ENCODE measurements at places on chromosomes 1 and 21.
A peak's percentile ranks its signal among the peaks of the same experiment; 100 is the strongest.

- DNase-seq = peak; percentile 21
Measured at GRCh38 chr1:76336931-76337371, 262.4 kb downstream of the ST6GALNAC3 start.

DNA sequence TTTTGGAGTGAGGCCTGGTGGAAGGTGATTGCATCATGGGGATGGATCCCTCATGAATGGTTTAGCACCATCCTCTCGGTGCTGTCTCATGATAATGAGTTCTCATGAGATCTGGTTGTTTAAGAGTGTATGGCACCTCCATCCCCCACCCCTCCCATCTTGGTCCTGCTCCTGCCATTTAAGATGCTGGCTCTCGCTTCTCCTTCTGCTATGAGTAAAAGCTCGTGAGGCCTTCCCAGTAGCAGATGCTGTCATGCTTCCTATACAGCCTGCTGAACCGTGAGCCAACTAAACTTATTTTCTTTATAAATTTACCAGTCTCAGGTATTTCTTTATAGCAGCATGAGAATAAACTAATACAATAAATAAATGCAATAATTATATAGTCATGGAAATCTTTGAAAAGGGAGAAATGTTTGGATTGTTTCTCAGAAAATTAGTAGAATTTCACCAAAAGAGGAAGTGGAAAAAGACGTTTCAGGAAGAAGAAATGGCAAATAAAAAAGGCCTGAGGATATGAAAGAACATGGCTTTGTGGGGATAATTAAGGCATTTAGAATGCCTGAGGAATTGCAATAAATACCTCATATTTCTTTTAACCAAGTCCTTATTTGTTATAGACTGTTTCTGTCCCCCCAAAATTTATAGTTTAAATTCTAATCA lies 451.2 kb upstream of the ADGRL4 start:
- no peak for DNase-seq

DNA sequence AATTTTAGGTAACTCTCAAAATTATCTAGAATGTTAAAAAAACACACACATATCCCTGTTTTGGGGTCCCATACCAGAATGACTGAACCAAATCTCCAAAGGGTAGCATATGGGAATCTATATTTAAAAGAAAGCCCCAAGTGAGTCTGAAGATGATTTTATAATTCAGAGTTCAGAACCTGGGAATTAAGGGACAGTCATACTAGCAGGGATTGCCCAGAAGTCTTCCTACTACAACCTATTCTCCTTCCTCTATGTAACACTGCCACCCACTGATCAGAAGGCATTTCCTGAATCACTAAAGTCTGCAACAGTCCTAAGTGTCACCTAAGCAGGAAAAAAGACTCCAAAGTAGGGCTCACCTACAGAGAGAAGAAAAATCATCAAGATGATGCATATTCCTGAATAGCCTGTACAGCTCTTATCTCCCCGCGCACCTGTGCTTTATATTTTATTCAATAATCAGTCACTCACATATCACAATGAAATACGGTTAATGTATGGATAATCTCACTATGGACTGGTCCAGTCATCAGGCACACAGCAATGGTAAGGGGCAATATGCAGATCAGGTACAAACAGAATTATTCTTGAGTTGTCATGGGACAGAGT lies 4.9 kb downstream of the RGS1 start:
- DNase-seq = peak; percentile 53

DNA sequence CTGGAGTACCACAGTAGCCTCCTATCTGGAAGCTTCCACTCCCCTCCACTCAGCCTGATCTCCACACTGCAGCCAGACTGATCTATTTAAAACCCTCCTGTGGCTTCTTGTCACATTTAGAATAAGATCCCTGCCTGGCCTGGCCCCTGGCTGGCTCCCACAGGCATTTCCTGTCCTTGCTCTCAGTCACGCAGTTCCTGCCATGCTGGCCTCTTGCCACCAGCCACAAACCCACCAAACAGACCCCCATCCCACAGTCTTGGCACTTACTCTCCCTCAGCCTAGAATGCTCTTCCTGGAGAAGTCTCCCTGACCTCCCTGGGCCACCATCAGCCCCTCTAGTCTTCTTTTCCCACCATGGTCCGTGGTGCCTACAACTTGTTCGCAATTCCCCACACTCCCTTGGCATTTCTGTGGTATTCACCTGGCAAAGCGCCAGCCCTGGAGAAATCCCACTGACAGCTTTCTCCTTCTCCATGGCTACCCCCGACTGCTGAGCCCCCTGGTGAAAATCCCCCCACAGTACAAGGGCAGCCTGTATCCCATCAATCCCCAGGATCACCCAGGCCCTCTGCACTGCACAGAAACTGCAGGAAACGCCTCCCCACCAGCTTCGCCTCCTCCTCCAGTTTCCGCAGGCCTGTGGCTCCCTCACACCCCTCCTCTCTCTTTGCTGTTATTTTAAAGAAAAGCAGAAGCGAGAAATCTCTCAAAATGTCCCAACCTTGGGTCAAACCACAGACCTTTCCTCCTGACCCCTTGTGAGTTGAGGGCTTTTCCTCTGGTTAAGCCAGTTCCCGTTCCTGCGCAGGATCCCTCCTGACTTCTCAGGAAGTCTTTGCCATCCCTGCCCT lies 94.5 kb downstream of the SYT2 start:
- peak; percentile 29 for DNase-seq

DNA sequence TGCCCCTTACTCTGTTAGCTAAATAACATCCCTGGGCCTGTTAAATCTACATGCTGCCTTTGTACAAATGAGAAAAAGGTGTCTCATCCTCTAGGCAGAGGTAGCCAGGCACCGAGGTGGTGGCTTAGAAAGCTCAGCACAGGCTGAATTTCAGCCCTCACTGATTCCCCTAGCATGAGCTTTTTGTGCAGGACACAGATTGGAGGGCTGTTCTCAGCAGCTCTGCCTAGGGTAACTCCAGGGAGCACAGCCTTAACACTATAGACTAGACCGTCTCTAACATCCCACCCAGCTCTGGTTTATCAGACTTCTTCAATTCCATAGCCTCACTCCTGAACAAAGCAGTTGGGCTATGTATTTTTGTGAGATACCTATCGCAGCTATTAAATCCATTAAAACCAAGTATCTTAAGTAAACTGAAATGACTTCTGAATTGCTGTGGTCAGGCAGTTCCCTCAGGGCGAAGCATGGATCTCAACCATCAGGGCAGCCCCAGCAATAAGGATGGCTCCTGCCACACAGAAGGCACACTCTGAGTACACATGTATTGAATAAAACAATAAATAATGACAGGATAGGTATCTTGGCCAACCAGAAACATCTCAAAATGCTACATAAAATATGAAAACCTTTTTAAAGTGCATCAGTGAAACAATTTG lies 14.8 kb downstream of the S100A6 start:
- no peak for DNase-seq

GRCh38 chr1:67723620-67724019 lies 38.6 kb downstream of the GADD45A start:
- no peak for DNase-seq

DNA sequence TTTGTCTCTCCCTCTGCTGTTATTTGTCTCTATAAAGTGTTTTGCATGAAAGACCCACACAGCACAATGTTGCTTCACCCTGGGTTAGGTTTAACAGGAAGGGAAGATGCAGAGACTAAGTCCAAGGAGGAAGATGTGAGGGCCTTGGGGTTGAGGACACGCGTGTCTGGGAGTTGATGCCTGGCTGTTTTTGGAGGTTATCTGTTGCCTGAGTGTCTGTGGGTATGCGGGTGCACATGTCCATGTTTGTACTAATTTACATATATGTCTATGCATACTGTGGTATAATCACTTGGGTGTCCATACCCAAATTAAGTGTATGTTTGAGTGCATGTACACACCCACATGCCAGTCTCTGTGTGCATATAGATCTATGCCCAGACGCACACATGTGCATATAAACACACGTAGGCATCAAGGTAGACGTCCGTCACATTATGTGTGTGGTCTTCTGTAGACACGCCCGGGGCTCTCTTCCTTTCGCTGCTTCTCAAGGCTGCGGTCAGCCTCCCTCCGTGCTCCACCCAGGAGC lies 962 bp upstream of the MAN1C1 start:
- DNase-seq = no peak

DNA sequence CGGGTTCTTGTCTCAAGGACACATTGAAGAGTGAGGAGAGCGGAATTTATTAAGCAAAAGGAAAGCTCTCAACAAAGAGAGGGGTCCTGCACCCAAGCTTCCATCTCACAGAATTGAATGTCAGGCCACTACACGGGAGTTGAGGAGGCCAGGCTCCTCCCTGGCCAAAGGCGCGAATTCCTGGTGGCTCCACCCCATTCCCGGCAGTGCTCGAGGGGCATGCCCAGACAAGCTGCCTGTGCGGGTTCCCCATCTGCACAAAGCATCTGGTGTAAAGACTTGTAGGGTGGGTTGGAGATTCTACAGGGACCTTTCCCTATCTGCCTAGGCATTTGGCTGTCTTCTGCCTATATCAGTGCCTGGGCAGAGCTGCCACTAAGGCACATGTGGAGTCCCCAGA lies 648.5 kb upstream of the PKN2 start:
- no peak for DNase-seq

GRCh38 chr1:54188291-54188690 lies 11.5 kb downstream of the CYB5RL start:
- no peak for DNase-seq

- no peak for DNase-seq
Measured at GRCh38 chr1:246338546-246338945, 168.5 kb downstream of the SMYD3 start.

Data from mucosa of descending colon (tissue), 3 donors.